ENCODE measurements at places on chromosomes 1 and 21.

DNA sequence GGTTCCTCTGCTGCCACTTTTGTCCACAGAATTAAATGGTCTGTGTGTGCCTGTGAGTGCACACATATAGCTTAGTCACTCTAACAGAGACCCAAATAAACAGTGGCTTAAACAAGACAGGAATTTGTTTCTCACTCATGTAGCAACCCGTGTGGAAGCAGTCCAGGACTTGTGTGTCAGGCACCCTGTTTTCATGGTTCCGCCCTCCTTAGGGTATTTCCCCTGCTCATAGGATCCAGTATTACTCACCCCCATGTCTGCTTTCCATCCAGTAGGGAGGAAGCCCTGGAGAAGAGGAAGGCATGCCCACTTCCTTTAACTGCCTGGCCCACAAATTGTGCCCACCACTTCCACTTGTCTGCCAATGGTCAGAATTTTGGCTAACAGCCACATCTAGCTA lies 41.3 kb upstream of the TACSTD2 start:
- DNase-seq, result no peak

- no peak for DNase-seq
Measured at GRCh38 chr1:17190010-17190995, 14.6 kb upstream of the PADI1 start.

DNA sequence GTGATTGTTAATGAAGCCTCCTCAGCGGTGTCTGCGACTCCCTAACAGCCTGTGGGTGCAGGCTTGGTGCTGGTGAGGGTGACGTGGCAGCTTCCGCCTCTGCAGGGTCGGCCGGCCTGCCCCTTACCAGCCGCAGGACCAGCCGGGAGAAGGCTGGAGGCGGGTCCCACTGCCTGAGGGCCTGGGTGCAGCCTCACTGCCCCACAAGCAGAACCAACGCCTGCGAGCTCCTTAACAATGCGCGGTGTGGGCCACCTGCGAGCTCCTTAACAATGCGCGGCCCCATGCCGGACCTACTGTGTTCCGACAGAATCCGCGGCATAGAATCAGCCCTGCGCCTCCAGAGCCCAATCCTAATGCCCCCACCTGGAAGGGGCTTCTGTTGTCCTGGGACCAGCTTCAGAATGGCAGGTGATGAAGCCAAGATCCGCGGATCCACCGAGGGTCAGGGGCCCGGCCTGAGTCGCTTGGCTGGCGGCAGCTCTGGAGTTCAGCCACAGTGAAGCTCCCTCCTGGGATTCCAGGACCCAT lies 54.4 kb upstream of the AJAP1 start:
- no peak for DNase-seq

DNA sequence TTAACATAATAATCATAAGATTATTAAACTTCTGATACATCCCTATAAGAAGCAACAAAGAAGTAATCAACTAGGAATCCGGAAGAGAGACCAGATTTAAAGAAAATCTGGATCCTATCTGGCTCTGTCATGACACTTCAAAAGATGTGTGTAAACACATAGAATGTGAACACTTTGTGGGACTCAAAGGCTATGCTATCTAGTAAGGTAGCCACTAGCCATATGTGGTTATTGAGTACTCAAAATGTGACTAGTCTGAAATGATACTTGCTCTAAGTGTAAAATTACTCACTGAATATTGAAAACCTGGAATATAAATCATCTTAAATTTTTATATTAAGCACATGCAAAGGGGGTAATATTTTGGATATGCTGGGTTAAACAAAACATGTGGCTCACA lies 8.7 kb downstream of the FUBP1 start:
- no peak for DNase-seq

- DNase-seq, result peak; percentile 10
Measured at GRCh38 chr21:45016406-45017038, 57.9 kb upstream of the ADARB1 start.

GRCh38 chr1:107541412-107541811 lies 400.6 kb downstream of the NTNG1 start:
- no peak for DNase-seq

DNA sequence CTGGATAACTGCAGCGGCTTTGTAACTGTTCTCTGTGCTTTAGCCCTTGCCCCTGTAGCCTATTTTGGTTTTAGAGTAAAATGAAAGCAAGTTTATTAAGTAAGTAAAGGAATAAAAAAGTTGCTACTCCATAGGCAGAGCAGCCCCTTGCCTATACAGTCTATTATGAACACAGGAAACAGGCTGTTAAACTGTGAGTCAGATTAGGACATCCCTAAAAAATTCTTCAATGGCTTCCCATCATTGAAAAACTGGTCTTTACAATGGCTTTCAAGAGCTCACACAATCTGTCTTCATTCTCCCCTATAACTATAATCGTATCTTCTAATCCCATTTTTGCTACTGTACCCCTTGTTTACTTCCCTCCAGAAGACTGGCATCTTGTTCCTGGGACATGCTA lies 43.0 kb downstream of the ATG4C start:
- DNase-seq, result no peak

GRCh38 chr1:197003132-197003531 lies 25.8 kb downstream of the CFHR5 start:
- DNase-seq, result no peak

DNA sequence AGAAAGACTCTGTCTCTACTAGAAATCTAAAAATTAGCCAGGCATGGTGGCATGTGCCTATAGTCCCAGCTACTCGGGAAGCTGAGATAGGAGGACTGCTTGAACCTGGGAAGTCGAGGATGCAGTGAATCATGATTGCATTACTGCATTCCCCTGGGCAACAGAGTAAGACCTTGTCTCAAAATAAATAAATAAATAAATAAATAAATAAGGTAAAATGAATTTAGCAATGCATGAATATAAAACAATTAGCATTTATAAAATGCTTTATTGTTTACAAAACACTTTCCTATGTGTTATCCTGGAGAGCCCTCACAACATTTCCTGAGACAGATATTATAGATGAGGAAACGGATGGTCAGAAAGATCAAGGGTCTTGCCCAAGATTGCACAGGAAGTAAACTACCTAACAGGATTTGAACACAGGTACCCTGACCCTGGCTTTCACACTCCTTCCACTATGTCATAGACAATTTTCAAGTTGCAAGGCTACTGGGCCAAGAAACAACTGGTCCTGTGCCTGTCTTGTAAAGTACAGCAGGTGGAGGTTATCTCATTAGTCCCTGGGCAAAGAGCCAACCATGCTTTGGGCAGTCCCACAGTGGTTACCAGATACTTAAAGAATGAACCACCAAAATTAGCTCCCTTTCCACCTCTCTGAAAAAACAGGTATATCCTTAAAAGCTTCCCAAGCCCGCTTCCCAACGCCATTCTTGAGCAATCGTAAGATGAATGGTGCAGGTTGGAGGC lies 15.4 kb upstream of the VSIG8 start:
- no peak for DNase-seq

GRCh38 chr1:190322274-190322673 lies 155.4 kb downstream of the BRINP3 start:
- no peak for DNase-seq

DNA sequence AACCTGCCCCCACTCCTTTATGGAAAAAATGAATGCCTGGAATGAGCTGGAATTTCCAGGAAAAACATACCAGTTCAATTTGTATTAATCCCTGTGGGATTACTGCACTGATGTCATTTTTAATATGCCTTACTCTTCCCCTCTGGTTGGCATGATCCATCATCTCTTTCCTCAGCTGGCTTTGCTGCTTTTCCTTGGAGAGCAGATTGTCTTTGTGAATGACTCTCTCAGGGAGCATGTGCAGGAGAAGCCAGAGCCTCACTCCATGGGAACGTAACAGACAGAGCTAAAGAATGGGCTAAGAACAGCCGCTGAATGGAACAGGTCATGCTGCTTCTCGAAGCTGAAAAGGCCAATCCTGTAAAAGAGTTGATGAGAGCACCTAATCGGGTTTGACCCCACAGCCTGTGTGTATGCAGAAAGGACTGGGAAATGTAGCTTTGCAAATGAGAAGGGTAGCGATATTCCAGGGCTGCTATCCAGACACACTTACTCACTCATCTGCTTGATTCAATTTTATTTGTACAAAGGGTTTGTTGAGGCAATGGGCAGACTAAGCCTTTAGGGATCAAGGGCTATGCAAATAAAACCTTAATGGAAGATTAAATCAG lies 20.7 kb downstream of the PHC2 start:
- no peak for DNase-seq

GRCh38 chr1:153495536-153495935 lies 35.1 kb upstream of the S100A7 start:
- no peak for DNase-seq

- DNase-seq, result no peak
Measured at GRCh38 chr1:46171871-46172270, 3.0 kb upstream of the TSPAN1 start.

- no peak for DNase-seq
Measured at GRCh38 chr1:74396462-74396861, 115.9 kb downstream of the LRRC53 start.

GRCh38 chr21:41228958-41229357 lies 61.0 kb downstream of the BACE2 start:
- no peak for DNase-seq

DNA sequence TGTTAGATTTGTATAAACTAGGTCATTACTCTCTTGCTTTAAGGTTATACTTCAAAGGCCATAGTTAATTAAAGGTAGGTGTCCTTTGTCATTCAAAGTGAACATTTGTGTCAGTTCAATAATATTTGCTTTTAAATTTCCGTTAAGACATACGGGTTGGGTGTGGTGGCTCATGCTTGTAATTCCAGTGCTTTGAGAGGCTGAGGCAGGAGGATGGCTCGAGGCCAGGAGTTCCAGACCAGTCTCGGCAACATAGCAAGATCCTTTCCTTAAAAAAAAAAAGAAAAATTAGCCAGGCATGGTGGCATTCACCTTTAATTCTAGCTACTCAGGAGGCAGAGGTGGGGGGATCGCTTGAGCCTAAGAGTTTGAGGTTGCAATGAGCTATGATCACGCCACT lies 80.4 kb downstream of the KIF26B start:
- no peak for DNase-seq

GRCh38 chr1:83692524-83693381 lies 306.2 kb downstream of the TTLL7 start:
- peak; percentile 54 for DNase-seq

GRCh38 chr1:236685205-236685916 lies 938 bp upstream of the ACTN2 start:
- DNase-seq, result no peak

DNA sequence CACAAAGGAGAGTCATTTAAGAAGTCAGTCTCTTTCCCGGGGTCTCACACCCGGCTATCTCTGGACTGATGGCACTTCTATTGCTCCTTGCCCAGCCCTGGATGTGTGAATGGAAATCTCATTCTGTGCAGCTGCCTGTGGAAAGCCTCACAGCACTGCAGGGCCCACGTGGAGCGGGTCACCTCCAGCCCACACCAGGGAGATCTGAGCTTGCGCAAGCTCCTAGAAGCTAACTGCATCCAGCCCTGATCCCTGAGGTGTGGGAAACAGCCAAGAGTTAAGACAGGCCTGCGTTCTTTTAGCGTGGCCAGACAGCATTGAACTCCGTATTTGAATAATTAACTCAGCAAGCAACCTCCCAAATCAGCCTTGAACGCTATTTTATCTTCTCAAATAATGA lies 150.5 kb downstream of the LRIG2 start:
- no peak for DNase-seq

GRCh38 chr1:25590096-25590824 lies 26.3 kb upstream of the MAN1C1 start:
- no peak for DNase-seq

- no peak for DNase-seq
Measured at GRCh38 chr1:81183051-81183450, 617.7 kb upstream of the ADGRL2 start.

DNA sequence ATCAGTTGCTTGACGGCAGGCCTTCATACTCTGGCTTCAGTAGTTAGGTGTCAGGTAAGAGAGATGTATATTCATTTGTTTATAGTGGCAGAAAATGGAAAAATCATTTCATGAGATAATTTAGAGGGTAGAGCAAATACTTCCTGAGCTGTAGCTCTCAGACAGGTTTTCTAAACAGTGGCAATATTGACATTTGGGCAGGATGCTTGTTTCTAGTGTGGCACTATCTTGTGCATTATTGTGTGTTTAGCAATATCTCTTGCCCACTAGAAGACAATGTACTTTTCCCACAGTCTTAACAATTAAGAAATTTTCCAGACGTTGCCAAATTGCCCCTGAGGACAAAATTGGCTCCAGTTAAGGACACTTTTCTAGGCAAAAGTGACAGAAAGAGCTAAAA lies 1143.1 kb downstream of the PLA2G4A start:
- DNase-seq, result no peak

GRCh38 chr1:7329868-7330615 lies 441.1 kb upstream of the VAMP3 start:
- no peak for DNase-seq

GRCh38 chr1:214403431-214403830 lies 122.5 kb downstream of the SMYD2 start:
- no peak for DNase-seq

- DNase-seq, result no peak
Measured at GRCh38 chr1:10673109-10673711, 123.2 kb downstream of the CASZ1 start.

GRCh38 chr21:15219894-15220293 lies 155.1 kb upstream of the NRIP1 start:
- no peak for DNase-seq

- no peak for DNase-seq
Measured at GRCh38 chr1:61073871-61074270, 8.5 kb upstream of the NFIA start.

DNA sequence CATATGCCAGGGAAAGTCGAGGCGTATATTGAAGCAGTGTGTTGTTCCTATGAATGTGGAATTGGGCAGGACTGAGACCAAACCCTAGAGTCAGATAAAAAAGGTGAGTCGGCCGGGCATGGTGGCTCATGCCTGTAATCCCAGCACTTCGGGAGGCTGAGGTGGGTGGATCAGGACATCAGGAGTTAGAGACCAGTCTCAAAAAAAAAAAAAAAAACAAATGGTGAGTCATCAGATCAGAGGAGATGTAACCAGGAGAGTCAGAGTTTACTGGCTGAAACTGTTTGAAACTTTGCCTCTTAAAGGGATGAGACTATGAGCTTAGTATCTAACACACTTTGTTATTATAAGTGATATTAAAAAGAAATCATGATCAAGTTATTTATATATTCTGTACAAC lies 26.4 kb upstream of the SYCP1 start:
- no peak for DNase-seq

- DNase-seq, result peak; percentile 41
Measured at GRCh38 chr1:161905269-161905884, 118.3 kb downstream of the OLFML2B start.

- no peak for DNase-seq
Measured at GRCh38 chr1:177784409-177784808, 185.4 kb downstream of the SEC16B start.

GRCh38 chr1:13722808-13723360 lies 22.9 kb downstream of the PRDM2 start:
- DNase-seq, result no peak
